Stimulated activated CD4-positive, alpha-beta T cell treated with anti-CD3 and anti-CD28 coated beads, Interleukin-2, amount 100 ng/mL, for 4 hours (primary cell): ENCODE measurements at places on chromosomes 5 and 9.

- DNase-seq = no peak
Measured at GRCh38 chr9:7237473-7238246, 479.9 kb downstream of the KDM4C start.

DNA sequence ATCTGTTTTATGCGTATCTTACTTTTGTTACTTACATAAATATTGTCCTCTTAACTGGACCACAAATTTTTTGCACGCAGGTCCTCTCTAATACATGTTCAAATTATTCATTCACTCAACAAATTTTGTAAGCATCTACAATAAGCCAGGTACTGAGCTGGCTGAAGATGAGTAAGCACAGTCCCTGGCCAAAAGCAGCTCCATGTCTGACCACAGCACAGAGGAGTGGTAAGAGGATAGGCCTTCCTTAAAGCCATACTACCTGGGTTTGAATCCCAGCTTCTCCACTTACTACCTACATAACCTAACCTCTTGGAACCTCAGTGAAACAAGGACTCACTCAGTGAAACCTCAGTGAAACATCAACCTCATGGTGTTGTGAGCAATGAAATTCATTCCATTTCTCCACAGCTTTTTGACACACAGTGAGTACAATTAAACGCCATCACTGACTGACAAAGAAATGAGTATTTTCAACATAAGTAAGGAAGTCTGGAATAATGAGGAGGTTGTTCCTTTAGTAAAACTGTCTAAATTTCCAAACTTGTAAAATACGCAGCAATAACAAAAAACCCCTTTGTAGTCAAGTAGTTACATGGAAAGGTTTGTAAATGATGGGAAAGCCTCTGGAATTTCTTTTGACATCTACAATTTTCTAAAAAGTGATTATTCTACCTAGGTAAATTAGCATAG lies 15.0 kb downstream of the PTAR1 start:
- DNase-seq = no peak

DNA sequence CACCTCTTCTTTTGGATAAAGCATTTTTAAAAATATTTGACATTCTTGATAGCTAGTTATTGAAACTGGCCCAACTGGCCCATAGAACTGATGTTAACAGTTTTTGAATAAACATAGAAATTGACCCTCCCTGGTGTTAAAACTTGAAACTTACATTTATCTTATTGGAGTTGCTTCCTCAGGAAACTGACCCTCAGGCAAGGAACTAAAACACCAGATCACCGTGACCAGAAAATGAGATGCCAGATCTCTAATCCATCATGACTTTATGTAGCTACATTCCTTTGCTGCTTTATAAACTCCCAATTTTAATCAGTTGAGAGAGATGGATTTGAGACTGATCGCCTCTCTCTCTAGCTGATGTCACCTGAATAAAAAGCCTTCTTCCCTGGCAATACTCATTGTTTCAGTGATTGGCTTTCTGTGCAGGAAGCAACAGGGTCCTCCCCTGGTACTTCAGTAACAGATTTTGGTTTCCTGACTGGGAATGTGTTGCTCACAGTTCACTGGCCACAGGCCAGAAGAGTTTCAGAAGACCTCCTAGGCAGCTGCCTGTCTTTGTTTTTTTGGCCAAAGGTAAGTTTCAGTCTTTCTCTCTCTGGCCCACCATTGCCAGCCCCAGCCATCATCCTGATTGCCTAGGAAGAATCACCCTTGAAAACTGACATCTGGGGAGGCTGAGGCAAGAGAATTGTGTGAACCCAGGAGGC lies 212.4 kb downstream of the DTWD2 start:
- DNase-seq = no peak

GRCh38 chr5:117568622-117569021 lies 994.0 kb upstream of the SEMA6A start:
- DNase-seq = no peak

DNA sequence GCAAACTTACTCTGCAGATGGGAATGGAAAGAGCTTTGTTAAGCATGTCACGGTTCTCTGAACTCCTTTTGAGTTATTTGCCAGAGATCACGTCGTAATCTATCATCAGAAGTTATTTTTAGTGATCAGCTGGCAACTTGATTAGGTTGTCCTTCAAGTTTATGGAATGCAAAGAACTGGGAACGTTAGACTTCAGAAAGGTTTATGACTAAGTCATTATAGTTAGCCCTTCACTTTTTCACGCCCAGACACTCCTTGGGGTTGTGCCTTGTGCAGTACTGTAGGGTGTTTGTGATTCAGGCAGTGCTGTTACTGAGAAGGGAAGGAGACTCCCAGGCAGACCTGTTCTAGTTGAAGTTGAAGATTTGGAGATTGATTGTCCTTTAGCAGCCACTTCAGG lies 26.8 kb upstream of the PHF2 start:
- no peak for DNase-seq

GRCh38 chr9:121884057-121884541 lies 209.0 kb downstream of the TTLL11 start:
- DNase-seq = no peak
